NCI-H2107 (cell line): ENCODE measurements at places on chromosomes 7 and 10.

GRCh38 chr10:69317175-69317604 lies 38.9 kb downstream of the HK1 start:
- DNase-seq, result no peak

GRCh38 chr10:77104459-77104980 lies 533.1 kb downstream of the KCNMA1 start:
- DNase-seq, result no peak

DNA sequence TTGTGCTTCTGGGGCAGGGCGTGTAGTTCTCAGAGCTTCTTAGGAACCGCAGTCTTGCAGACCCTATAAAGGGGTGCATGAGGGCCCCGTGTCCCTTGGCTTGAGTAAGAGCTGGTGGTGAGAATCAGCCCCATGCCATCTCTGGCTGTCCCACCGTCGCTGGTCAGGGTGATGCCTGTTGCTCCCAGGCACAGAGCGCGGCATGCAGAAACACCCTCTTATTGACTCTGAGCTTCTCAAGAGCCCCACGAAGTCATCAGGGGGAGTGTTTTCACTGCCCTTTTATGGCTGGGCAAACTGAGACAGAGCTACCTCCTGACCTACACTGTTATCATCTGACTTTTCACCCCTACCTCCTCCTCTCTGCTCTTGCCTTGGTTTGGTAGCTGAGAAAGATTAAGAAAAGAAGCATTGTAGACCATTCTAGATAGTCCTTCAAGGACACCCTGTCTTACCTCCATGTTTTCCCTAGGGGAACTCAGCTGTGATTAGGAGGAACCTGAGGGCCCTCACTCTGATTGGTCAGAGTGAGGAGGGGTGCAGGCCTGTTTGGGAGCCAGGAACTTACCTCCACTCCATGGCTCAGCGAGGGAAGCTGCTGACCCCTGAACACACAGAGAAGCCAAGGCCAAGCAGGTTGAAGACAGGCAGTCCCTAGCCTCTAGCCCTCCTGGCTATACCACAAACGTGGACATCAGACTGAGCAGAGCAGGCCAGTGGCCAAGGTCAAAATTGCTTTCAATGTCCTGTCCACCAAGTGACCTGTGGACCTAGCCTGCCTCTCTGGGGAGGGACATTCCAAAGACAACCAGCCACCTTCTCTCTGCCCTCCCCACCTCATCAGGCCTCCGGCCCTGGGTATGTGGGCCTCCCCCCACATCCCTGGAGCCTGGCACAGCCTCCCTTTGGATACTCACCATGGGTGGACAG lies 17.6 kb downstream of the UNC5B start:
- no peak for DNase-seq

GRCh38 chr7:55044791-55045190 lies 26.0 kb downstream of the EGFR start:
- no peak for DNase-seq

DNA sequence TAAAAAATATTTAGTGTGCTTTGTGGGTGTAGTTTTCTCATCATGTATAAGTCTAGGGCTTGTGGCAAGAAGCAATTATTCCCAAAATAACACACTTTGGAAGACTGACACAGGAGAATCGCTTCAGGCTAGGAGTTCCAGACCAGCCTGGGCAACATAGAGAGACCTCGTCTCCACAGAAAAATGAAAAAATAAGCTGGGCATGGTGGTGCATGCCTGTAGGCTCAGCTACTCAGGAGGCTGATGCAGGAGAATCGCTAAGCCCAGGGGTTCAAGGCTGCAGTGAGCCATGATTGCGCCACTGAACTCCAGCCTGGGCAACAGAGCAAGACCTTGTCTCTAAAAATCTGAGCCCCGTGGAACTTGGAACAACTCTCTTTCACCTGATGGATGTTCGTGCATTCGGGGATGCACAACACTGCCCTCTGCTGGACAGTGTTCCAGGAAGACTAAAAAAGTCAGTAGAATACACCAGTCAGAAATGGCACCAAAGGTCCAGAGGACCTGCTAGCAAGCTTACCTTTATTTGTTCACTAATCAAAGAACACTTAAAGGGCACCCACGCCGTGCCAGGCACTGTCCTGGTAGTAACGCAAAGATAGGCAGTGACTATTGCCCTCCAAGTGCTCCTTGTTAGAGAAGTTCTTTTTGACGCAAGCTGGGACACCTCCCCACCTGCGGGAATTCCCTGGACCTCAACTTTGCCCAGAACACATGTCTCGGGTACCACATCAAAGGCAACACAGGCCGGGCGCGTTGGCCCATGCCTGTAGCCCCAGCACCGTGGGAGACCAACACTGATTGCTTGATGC lies 81.9 kb upstream of the CALN1 start:
- peak; percentile 29 for DNase-seq

DNA sequence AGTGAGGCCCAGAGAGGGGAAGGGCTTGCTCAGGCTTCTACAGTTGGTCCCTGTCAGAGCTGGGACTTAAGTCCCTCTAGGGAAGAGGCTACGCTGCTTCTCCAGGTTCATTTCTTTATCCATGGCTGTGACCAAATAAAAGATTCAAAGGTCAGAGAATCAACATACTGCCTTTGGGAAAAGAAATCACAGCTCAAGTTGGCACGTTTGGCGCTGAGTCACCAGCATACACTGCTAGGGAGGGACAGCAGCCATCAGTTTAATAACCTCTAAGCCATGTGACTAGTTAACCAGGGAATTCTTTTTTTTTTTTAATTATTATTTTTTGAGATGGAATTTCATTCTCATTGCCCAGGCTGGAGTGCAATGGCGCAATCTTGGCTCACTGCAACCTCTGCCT lies 28.4 kb upstream of the CRHR2 start:
- DNase-seq, result no peak

- no peak for DNase-seq
Observed at GRCh38 chr10:32882076-32882475, 76.0 kb downstream of the ITGB1 start.

DNA sequence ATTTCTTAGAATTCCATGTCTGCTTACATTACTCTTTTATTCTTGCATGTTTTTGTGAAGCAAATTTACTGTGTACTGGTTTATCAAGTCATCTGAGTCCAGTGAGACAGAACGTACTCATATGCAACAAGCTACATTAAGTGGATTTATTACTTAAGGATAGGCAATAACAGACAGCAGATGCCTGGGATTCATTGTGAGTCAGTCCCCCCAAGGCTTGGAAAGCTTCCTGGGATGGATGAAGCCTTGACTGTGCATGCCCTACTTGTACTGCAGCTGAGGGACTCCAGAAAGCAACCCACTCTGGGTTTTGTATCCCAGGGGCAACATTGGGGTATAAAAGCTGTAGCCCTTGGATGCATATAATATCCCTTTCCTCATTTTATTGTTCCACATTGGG lies 113.4 kb upstream of the RAB18 start:
- no peak for DNase-seq

- no peak for DNase-seq
Observed at GRCh38 chr10:79182781-79183467, 114.2 kb downstream of the ZMIZ1 start.

- DNase-seq, result no peak
Observed at GRCh38 chr7:92685136-92686042, 95.2 kb upstream of the FAM133B start.

DNA sequence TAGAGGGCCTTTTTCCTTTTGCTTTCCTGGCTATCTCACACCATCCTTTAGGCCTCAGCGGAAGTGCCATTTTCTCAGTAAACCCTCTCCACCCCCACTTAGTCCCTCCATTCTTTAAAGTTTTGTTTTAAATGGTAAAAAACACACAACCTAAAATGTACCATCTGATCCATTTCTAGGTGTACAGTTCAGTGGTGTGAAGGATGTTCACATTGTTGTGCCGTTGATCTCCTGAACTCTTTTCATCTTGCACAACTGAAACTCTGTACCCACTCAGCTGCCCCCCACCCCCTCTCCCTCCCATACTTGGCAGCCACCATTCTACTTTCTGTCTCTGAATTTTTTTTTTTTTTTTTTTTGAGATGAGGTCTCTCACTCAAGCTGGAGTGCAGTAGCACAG lies 52.2 kb downstream of the SNX10 start:
- DNase-seq, result no peak

DNA sequence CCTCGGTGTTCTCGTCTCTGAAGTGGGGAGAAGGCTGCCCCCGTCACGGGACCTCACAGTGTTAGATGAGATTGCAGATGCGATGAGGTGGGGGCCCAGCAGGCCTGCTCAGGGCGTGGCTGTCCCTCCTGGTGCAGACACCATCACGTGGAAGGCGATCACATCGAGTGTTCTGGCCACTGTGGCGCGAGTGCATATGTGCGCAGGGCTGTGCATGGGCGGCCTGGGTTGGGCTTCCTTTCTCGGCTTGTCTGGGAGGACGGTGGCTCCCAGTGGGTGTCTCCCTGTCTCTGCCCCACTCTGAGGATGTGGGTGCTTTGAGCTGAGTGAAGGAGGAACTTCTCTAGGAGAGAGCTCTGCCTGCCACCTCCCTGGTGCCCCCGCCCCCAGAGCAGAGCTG lies 83.1 kb downstream of the LHPP start:
- DNase-seq, result no peak

DNA sequence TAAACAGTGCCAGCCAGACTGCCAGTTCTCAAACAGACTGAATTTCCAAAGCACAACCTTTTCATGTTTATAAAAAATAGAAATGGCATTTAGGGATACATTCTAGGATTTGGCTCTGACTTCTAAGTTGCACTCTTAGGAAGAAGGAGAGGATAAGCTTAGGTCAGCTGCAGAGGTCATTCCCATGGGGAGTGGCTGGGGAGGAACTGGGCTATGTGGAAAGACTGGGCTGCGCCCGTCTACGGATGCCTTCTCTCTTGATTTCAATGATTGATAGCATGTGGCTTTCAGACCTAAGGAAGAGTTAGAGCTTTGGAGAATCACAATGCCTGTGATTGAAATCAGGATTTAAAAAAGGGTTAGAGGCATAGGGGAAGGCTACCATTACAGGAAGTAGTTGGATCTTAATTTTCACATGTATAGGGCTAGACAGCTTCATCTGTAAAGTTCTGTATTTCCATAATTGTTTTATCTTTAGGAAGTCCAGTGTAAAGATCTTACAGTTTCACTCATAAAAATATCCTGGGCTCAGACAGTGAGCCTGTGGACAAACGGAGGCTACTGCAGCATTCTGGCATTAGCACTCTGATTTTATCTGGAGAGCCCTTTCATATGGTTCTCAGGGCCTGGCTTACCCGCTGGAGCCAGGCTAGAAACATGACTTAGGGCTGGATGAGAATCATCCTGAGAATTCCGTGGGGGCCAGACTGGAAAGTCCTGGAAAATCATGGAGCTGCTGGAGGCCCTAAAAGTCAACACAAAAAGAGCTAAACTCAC lies 29.5 kb downstream of the NUDT5 start:
- DNase-seq, result no peak

DNA sequence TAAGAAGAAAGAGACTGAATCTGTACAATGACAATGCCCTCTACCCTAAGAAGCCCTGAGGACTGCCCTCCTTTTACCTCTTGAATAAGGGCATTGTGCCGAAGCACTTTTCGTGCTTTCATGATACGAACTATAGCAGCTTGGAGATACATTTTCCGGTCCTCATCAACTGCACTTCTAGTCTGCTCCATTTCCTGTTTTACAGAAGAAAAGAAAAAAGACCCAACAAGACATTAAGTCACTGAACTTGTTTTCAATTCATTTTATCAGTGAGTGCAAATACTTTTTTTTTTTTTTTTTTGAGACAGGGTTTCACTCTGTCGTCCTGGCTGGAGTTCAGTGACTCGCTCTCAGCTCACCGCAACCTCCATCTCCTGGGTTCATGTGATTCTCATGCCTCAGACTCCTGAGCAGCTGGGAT lies 78.4 kb downstream of the CUL2 start:
- no peak for DNase-seq

DNA sequence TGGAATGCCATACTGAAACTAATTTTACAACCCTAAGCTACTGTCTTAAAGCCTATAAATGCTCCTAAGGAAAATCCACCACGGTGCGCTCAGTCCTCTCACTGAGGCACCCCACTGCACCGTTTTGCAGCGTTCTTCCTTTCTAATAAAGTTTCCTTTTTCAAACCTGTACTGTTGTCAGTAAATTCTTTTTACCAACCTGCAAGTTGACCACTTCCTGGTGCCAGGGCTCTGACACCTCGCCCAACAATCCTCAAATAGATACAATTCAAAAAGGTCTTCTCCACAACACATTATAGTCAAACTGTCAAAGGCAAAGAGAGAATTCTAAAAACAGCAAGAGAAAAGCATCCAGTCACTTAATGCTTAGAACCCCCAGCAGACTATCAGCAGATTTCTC lies 42.8 kb downstream of the HERPUD2 start:
- DNase-seq, result no peak

GRCh38 chr10:12981570-12981969 lies 19.9 kb downstream of the CCDC3 start:
- no peak for DNase-seq

DNA sequence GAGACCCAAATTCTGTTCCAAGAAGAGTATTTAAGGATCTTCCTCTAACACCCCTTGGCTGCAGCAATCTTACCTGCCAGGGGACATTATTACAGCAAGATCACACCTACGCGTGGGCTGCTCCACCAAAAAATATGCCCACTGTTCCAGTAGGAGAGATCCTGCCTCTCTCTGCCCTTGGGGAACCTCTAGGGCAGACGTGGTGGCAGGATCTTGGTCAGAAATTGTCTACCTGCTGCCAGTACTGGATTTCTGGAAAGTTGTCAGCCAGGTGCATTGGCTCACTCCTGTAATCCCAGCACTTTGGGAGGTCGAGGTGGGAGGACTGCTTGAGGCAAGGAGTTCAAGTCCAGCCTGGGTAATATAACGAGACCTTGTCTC lies 259.0 kb downstream of the CALN1 start:
- DNase-seq, result no peak

DNA sequence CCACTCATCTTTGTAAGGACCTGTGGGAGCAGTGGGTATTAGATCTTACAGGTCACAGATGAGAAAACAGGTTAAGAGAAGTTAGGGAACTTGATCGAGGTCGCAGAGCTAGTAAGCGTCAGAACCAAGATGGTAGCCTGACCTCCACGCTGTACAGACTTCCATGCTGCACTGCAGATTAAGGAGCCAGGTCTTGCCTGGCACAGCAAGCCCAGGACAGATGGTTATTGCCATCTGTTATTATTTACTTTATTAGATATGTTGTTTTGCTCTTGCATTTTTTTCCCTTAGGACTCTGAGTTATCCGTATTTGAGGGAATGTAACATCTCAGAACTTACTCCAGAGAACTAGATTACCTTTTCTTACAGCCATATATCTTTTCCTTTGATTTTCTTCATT lies 147.2 kb downstream of the NSUN6 start:
- DNase-seq, result no peak

DNA sequence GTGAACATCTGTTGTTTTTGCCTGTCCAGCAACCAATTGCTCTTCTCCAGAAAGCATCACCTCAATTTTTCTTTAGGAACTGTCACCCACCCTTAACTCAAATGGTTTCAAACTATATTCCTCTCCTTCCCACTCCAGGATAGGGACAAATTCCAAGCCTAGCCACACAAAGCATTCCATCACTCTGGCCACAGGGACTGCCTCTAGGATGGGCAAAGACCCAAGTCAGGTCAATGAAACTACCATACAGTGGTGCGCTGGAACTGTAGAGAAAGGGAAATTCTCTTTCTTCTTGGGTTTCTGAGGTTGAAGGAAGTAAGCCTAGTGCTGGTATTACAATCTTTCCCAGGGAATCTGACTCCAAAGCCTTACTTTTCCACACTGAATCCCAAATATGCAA lies 3.6 kb downstream of the MICU1 start:
- DNase-seq, result no peak
